Activated T-cell treated with anti-CD3 and anti-CD28 coated beads, Interleukin-2, amount 50 U/mL, for 72 hours (primary cell): ENCODE measurements at places on chromosomes 2 and 18.

GRCh38 chr2:149789549-149789948 is 202.0 kb upstream of the MMADHC start:
- no peaks in the 10 kb centered on the region for H3K4me1 ChIP-seq
- no peak for DNase-seq

DNA sequence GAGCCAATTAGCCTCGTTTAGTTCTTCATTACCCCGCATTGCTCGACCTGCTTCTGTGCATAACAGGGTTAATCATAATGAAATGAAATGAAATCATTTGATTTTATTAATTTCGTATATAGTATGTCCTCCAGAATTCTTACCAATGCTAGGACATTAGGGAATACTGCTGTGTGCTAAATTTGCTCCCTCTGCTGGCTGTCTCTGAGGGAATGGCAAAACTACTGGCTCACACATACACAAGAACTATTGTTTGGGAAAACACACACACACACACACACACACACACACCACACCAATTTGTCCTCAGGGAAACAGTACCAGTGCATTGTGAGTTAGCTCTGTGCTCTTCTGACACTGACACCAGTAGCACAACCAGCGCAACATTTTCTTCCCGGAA is 273.3 kb upstream of the TCF4 start:
- no peaks in the 10 kb centered on the region for H3K4me1 ChIP-seq
- no peaks in the 10 kb centered on the region for H3K27me3 ChIP-seq
- H3K36me3 ChIP-seq: no peaks in the 10 kb centered on the region
- H3K4me3 ChIP-seq: no peak overlapping the region

- no peaks in the 10 kb centered on the region for H3K36me3 ChIP-seq
- H3K27ac ChIP-seq: no peak overlapping the region
- H3K4me1 ChIP-seq: no peaks in the 10 kb centered on the region
- H3K4me3 ChIP-seq: no peak overlapping the region
These were observed 156.6 kb downstream of the TXNL1 start for GRCh38 chr18:56481751-56482150.

DNA sequence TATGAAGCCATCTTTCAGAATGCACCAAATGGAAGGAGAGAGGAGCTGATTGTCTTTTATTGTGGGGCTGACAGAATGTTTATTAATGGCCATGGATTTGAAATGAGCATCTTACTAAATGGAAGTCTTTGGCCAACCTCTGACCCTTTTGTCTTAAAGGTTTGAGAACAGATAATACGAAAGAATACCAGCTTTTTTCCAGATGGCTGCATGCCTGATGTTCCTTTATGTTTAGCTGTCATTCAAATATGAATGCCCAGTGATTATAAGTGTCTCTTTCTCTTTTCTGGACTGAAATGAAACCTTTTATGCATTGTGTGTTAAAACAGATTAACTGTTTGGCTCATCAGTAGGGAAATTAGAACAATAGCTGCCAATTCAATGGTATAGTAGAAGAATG is 46.0 kb downstream of the PARD3B start:
- H3K4me1 ChIP-seq: no peaks in the 10 kb centered on the region
- peaks cover 31% of the 10 kb centered on the region for H3K27me3 ChIP-seq
- no peak for DNase-seq
- no peak overlapping the region for H3K4me3 ChIP-seq
- H3K27ac ChIP-seq: no peak overlapping the region

- no peak overlapping the region for H3K4me3 ChIP-seq
- no peaks in the 10 kb centered on the region for H3K4me1 ChIP-seq
- no peak overlapping the region for H3K27ac ChIP-seq
- DNase-seq: no peak
- H3K27me3 ChIP-seq: no peaks in the 10 kb centered on the region
These were observed 117.7 kb downstream of the RPIA start for GRCh38 chr2:88809216-88809615.

- no peaks in the 10 kb centered on the region for H3K4me1 ChIP-seq
- H3K36me3 ChIP-seq: no peaks in the 10 kb centered on the region
- no peak overlapping the region for H3K27ac ChIP-seq
- no peak overlapping the region for H3K4me3 ChIP-seq
These were observed 1499.0 kb upstream of the TMEFF2 start for GRCh38 chr2:193693758-193694157.

DNA sequence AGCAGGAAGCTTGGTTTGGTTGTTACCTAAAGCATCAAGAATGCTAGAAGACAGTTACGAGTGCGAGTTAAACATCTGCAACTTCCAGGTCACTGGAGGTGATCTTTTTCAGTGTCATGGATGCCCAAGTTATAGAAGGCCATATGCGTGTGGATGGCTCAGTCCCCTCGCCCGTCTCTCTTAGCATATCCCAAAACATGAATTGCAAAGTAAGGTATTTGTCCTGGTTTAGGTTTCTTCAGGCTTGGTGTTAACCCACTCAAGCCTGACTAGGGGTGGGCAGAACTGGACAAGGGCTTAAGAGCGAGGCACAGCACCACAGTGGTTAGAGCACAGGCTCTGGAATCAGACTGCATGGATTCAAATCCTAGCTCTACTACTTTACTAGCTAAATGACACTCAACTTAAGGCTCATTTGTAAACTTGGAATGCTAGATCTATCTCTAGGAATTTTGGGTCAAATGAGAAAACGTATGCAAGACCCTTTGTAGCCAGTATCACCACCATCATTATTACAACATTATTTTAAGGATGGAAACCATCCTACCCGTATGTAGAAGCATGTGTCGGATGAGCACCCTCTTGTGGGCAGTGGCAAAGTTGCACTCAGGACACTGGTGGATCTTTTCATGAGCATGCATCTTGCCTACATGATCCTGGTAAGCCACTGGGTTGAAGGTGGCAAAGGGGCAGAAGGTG is 11.2 kb downstream of the ZNF142 start:
- peak; percentile 47 for DNase-seq
- peaks cover 6% of the 10 kb centered on the region for H3K36me3 ChIP-seq
- H3K4me3 ChIP-seq: no peak overlapping the region
- H3K27me3 ChIP-seq: no peaks in the 10 kb centered on the region
- no peak overlapping the region for H3K27ac ChIP-seq
- H3K4me1 ChIP-seq: peaks cover 9% of the 10 kb centered on the region

- no peak for DNase-seq
- H3K4me1 ChIP-seq: no peaks in the 10 kb centered on the region
- H3K27me3 ChIP-seq: peaks cover 4% of the 10 kb centered on the region
These were observed 63.9 kb upstream of the ACVR1 start for GRCh38 chr2:157940024-157940423.

DNA sequence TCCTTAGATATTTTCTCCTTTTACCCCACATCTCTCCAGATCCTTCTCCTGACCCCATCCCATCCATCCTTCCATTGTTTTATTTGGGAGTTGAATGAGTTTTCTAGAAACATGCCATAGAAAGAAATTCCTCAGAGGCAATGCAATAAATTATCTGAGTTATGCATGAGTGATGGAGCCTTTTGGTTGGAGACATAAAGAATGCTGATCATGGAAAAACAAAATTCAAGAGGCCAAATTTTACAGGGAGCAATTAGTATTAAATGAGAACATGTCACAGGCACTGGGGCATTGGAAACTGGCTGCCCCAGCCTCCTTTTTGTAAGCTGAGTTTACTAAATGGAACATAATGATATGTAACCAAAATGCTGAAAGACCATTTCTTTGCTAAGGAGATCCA is 74.2 kb upstream of the LCLAT1 start:
- DNase-seq: no peak
- H3K27me3 ChIP-seq: no peaks in the 10 kb centered on the region
- peaks cover 47% of the 10 kb centered on the region for H3K4me1 ChIP-seq
- H3K4me3 ChIP-seq: no peak overlapping the region
- no peak overlapping the region for H3K27ac ChIP-seq

GRCh38 chr2:152468899-152469692 is 134.1 kb downstream of the FMNL2 start:
- H3K4me3 ChIP-seq: peak overlapping the region; percentile 3
- H3K27ac ChIP-seq: no peak overlapping the region
- H3K4me1 ChIP-seq: peaks cover 12% of the 10 kb centered on the region

DNA sequence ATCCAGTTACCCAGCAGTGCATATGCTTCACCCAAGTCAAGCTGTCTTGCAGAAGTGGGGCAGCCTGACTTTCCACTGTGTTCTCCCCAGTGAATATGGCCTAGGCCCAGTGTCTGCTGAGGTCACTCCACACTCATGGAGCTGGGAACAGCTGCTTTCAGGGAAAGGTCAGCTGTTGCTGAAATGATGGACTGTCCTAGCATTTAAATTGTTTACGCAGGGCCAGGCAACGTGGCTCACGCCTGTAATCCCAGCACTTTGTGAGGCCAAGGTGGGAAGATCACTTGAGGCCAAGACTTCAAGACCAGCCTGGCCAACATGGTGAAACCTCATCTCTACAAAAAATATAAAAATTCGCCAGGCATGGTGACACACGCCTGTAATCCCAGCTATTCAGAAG is 86.5 kb downstream of the LIPG start:
- no peak overlapping the region for H3K4me3 ChIP-seq
- DNase-seq: no peak
- H3K4me1 ChIP-seq: no peaks in the 10 kb centered on the region
- H3K27ac ChIP-seq: no peak overlapping the region

- no peak for DNase-seq
- H3K27me3 ChIP-seq: no peaks in the 10 kb centered on the region
- peaks cover 1% of the 10 kb centered on the region for H3K36me3 ChIP-seq
- no peak overlapping the region for H3K27ac ChIP-seq
- H3K4me3 ChIP-seq: no peak overlapping the region
- H3K4me1 ChIP-seq: no peaks in the 10 kb centered on the region
These were observed 91.6 kb upstream of the CTDP1 start for GRCh38 chr18:79587779-79588635.

- DNase-seq: no peak
- peaks cover 4% of the 10 kb centered on the region for H3K36me3 ChIP-seq
- peak overlapping the region; percentile 66 for H3K27ac ChIP-seq
- no peak overlapping the region for H3K4me3 ChIP-seq
- no peaks in the 10 kb centered on the region for H3K27me3 ChIP-seq
These were observed 19.5 kb downstream of the NFE2L2 start for GRCh38 chr2:177245010-177245422.

DNA sequence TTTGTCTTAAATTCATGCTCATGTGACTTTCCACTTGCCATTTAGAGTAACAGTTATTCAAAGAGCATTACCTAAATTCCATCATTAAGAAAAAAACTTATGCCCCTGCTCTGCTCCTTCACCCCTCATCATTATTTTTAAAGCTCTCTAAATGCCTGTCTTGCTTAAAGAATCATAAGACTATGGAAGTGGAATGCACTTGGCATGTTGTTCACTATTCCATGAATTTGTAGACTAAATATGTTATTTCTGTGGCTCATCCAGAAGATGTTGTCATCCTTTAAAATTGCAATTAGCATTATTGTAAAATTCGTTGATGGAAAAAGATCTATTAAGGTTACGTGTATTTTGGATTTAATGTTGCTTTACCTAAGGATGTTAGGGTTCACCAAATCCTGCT is 61.8 kb downstream of the FMNL2 start:
- H3K36me3 ChIP-seq: no peaks in the 10 kb centered on the region
- no peak overlapping the region for H3K4me3 ChIP-seq
- no peak for DNase-seq
- H3K4me1 ChIP-seq: peaks cover 17% of the 10 kb centered on the region
- peaks cover 35% of the 10 kb centered on the region for H3K27me3 ChIP-seq

DNA sequence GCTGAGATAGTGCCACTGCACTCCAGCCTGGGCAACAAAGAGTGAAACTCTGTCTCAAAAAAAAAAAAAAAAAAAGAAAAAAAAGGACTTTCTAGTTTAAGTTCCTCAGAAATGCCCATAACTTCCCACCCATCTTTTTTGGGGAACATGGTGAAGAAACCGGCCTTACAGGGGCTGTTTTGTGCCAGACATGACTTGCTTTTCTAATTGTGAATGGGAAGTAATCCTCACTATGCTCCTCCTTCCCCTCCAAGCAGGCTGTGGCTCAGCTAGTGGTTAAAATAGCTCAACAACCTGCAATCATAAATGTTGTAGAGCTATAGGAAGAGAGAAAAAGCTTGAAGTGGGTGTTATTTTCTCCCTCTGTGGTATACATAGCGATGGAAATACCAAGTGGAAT is 34.1 kb upstream of the OLA1 start:
- no peak for DNase-seq
- H3K36me3 ChIP-seq: no peaks in the 10 kb centered on the region

- H3K27me3 ChIP-seq: peaks cover 10% of the 10 kb centered on the region
- peaks cover 14% of the 10 kb centered on the region for H3K4me1 ChIP-seq
These were observed 232.1 kb downstream of the RBM43 start for GRCh38 chr2:151029406-151030157.

DNA sequence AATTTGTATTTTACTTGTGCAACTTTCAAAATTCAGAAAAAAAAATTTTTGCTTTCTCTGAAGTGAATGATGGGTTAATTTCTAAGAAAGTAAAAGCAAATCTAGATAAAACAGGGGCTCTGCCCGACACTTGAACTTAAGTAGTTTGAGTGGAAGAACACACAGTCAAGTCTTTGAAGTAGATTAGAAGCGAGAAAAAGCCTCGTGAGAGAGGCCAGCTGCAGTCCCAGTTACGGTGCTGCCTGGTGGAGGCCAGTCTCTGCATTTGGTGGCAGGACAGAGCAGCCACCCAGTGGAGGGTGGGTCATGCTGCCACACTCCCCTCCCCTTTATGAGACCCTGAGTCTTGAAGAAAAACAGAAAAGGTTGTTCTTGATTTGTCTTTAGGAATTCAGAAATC is 81.8 kb downstream of the INPP5D start:
- H3K27me3 ChIP-seq: no peaks in the 10 kb centered on the region
- peak overlapping the region; percentile 81 for H3K27ac ChIP-seq
- H3K36me3 ChIP-seq: peaks cover 16% of the 10 kb centered on the region
- H3K4me3 ChIP-seq: no peak overlapping the region

DNA sequence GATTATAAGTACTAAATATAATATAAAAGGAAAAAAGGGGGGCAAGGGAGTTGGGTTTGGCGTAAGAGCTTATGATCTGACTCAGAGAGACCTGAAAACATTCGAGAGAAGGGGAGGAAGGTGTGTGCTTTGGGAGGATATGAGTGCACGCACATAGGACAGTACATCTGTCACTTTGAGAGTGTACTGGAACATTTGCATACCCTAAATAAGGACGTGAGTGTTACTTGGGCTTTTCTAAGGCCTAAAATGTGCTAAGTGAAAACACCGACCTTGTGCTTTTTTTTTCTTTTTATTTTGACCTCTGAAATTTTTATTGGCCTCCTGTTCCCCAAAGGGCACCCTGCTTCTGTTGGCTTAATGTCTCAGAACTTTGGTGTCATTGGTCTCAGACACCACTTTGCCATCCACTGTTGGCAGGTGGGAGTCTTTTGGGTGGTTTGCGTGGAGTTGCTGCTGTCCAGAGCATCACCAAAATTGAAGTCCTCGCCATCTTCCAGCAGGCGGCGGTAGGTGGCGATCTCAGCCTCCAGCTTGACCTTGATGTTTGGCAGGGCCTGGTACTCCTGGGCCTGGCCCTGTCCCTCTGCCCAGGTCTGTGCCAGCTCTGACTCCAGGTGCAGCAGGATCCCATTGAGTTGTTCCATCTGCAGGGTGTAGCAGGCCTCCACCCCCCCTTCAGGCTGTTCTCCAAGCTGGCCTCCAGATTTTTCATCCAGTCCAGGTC is 57.7 kb downstream of the CD28 start:
- no peak for DNase-seq
- H3K4me3 ChIP-seq: peak overlapping the region; percentile 30
- peaks cover 83% of the 10 kb centered on the region for H3K4me1 ChIP-seq
- H3K27ac ChIP-seq: peak overlapping the region; percentile 86
- H3K27me3 ChIP-seq: no peaks in the 10 kb centered on the region
